ENCODE measurements at places on chromosomes 1 and 21. TPM values are rescaled to one million over a fixed set of nuclear protein-coding genes. Genes with fewer than 3 reads are reported as not detected.

DNA sequence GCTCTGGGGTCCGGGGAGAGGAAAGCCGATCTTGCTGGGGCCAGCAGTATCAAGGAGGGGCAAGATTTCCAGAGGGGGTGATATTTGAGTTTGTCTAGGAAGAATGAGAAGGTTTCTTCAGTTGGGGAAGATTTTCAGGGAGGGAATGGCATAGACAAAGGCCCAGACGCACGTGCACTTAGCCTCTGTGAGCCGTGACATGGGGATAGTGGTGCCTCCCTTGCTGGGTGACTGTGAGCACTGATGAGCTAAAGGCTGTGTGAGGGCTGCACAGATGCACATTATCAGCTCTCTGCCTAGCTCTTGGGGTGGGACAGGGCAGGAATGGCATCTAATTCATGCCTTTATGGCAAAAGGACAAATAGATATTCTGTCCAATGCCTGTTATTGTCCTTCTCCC is 1.8 kb downstream of the CDCP2 start:
- no peaks in the 10 kb centered on the region for H3K27me3 ChIP-seq
- no peak overlapping the region for H3K27ac ChIP-seq
- H3K36me3 ChIP-seq, result no peaks in the 10 kb centered on the region
- H3K4me1 ChIP-seq, result no peaks in the 10 kb centered on the region
- H3K4me3 ChIP-seq, result no peak overlapping the region

RPE65 gene
- not detected for total RNA-seq

GRCh38 chr1:182713492-182713891 is 29.1 kb upstream of the RGS8 start:
- no peak overlapping the region for H3K4me3 ChIP-seq

DNA sequence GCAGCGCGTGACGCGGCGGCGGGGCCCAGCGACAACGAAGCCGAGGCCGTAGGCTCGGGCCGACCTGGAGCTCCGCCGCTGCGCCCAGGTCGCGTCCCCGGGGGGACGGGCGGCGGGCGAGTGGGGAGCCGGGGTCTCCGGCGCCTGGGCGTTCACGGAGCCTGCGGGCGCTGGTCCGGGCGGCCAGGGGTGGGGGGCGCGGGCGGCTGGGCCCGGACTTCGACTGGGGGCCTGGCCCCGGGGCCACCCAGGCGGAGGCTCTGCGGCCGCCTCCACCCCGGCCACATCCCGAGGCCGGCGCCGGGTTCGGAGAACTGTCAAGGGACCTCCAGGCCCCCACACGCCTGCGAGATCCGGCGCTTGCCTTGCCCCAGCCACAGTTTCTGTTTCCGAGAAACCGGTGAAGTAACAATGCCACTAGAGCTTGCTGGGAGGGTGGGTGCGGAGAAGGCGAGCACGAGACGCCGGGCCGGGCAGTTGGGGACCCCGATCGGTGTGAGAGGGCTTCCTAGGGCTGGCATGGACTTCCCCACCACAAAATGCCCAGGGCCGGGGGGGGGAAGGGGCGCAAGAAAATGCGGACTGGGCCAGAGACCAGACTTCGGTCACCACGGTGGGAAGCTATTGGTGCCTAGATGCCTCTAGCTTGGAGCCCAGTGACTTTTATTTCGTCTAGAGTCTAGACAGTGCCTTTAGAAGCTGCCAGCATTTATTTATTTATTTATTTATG is 501 bp downstream of the FBXO6 start:
- H3K4me3 ChIP-seq, result peak overlapping the region; percentile 65
- no peaks in the 10 kb centered on the region for H3K27me3 ChIP-seq
- peaks cover 25% of the 10 kb centered on the region for H3K36me3 ChIP-seq
- peak; percentile 72 for DNase-seq
- H3K27ac ChIP-seq, result peak overlapping the region; percentile 86

DNA sequence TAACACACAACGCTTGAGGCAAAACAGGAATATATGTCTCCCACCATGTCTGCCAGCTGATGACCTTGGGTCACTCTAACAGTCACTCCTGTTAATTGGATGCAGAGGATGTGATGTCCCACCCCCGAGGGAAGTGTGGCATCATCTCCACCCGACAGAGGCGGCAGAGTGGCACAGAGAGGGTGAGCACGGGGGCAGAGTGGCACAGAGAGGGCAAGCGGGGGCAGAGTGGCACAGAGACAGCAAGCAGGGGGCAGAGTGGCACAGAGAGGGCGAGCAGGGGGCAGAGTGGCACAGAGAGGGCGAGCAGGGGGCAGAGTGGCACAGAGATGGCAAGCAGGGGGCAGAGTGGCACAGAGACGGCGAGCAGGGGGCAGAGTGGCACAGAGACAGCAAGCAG is 44.3 kb downstream of the DISP3 start:
- no peaks in the 10 kb centered on the region for H3K36me3 ChIP-seq
- H3K4me3 ChIP-seq, result no peak overlapping the region
- H3K4me1 ChIP-seq, result no peaks in the 10 kb centered on the region
- H3K27me3 ChIP-seq, result no peaks in the 10 kb centered on the region

DNA sequence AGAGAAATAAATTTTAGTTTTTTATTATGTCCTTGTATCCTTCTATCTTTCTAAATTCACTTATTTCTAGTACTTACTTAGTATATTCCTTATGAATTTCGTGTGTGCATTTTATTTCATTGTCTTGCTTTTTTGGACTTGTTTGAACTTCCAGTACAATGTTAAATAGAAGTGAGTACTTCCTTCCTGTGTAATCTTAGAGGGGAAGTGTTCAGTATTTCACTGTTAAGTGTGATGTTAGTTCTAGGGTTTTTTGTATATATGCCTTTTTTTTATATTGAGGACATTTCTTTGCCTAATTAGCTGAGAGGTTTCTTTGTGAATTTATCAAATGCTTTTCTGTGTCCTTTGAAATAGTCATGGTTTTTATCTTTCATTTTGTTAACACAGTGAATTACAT is 10.7 kb downstream of the LYPLAL1 start:
- H3K27ac ChIP-seq, result no peak overlapping the region
- no peaks in the 10 kb centered on the region for H3K36me3 ChIP-seq
- DNase-seq, result no peak

- H3K4me3 ChIP-seq, result no peak overlapping the region
- no peaks in the 10 kb centered on the region for H3K4me1 ChIP-seq
- H3K36me3 ChIP-seq, result no peaks in the 10 kb centered on the region
- no peak for DNase-seq
Measured at GRCh38 chr1:110449661-110450651, 993 bp upstream of the PROK1 start.

GRCh38 chr1:119482517-119483425 is 24.2 kb upstream of the HSD3B1 start:
- H3K27me3 ChIP-seq, result no peaks in the 10 kb centered on the region
- no peaks in the 10 kb centered on the region for H3K4me1 ChIP-seq
- H3K4me3 ChIP-seq, result no peak overlapping the region

DNA sequence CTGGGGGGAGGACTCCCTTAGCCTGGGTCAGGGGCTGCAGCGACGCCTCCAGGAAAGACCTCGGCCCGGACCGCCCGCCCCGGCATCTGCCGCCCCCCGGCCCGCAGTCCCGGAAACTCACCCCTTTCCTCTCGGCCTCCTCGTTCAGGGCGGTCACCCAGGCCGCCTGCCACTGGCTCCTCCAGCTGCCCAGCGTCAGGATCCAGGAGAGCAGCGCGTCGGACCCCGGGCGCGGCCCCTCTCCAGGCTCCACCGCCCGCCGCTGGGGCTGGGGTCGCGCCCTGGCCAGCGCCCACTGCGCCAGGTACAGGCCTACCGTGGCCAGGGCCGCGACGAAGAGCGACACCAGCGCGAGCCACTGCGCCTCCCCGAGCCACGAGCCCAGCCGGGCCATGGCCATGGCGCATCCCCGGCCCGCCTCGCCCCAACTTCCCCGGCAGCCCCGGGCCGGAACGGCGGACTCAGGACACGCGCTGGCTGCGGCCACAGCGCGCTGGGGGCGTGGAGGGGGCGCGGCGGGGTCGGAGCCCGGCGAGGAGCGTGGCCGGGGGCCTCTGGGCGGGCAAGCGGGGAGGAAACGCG is 478 bp downstream of the C2CD2 start:
- no peaks in the 10 kb centered on the region for H3K27me3 ChIP-seq
- peak overlapping the region; percentile 67 for H3K27ac ChIP-seq
- H3K4me1 ChIP-seq, result peaks cover 38% of the 10 kb centered on the region
- H3K4me3 ChIP-seq, result peak overlapping the region; percentile 86
- no peaks in the 10 kb centered on the region for H3K36me3 ChIP-seq
- no peak for DNase-seq
